Fibroblast of skin of right quadriceps (primary cell): ENCODE measurements at places on chromosomes 12 and 14.

GRCh38 chr12:113619202-113619601 is 147.5 kb upstream of the LHX5 start:
- no peak for DNase-seq

- DNase-seq = no peak
Measured at GRCh38 chr14:104284107-104284592, 145.8 kb downstream of the KIF26A start.

DNA sequence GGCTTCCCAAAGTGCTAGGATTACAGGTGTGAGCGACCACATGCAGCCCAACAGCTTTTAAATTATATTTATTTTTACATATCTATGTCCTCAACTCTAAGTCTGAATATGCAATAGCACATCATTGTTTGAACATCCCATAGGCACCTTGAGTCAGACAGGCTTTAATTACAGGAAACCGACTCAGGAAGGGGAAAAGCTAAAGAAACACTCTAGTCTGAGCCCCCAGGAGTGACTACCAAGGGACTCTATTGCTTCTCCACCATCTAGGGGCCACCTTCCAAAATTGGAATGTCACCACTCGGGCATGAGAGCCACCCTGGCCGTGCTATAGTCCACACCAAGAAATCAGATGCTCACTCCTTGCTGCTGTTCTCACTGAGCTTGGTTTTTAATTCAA is 14.0 kb upstream of the MFAP5 start:
- DNase-seq = no peak

GRCh38 chr14:29354486-29354885 is 573.2 kb downstream of the PRKD1 start:
- peak; percentile 4 for DNase-seq

DNA sequence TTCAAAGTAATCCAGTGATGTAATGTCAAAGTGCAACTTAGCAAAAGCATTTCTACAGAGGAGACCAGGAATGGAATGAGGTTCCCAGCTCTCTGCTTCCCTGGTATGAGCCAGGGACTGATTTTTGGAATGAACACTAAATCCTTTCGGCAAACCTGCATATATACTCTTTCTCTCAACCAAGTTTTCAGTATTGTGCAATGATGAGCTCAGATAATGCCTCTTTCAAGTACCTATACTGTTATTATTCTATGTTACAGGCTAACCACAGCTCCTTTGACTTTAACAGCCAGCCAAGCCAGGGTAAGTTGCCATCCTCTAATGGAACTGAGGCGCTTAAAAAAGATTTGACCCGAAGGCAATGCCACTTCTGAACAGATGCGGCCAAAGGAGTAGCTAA is 104.9 kb upstream of the FSCB start:
- no peak for DNase-seq

DNA sequence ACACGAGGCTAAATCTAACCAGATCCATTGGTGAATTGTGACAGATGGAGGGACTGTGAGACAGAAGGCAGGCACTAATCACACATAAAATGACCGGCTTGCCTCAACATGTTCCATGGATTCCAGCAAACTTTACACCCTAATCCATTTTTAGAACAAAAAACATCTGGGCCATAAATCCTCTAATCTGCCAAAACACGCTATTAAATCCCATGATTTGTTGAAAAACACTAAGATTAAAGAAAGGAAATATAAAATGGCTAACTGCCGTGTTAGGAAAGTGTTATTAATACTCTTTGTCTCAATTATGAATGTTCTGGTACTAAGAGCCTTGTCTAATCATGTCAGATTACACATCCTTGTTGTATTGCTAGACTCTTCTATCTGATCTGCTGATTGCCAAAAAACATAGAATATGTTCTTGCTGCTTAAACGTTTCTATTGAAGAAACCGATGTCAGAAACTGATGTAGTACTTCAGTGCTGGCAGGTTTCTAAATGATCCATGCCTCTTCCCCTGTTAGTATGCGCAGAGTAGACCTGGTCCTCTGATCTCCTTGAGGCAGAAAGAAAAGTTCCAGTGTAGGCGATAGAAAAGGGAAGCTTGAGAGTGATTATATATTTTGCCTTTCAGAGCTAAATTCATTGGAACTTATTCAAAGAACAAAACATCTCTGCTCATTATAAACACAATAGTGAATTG is 384.9 kb downstream of the SOX5 start:
- DNase-seq = no peak

- peak; percentile 73 for DNase-seq
Measured at GRCh38 chr12:96980991-96981414, 73.9 kb downstream of the NEDD1 start.

DNA sequence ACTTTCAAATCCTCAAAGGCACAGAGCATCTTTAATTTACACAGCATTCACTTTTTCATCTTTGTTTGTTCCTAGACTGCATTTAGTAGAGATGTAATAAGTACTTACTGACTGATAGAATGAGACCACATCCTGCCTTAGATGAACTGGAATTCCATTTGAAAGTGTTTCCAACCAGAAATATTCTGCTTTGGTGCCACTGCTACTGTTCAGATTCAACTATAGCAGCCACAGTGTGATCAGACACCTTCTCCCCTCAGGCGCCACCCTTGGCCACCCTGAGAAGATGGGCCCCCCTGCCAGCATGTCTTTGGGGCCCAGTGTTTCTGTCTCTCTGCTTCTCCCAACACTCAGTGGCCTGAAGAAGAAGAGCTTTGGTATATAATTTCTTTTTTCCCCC is 449.1 kb downstream of the RAD51B start:
- DNase-seq = peak; percentile 46

GRCh38 chr12:52091869-52092268 is 12.4 kb downstream of the SMIM41 start:
- DNase-seq = no peak
